ENCODE measurements at places on chromosomes 16 and 17. TPM values are rescaled to one million over a fixed set of nuclear protein-coding genes. Genes with fewer than 3 reads are reported as not detected.
A peak's percentile ranks its signal among the peaks of the same experiment; 100 is the strongest.

CCDC200 gene
- not detected for total RNA-seq

PYDC1 gene
- total RNA-seq, result not detected

NKD1 gene
- total RNA-seq, result 27.8 TPM

ZFP3 gene
- total RNA-seq, result 9.1 TPM

DNA sequence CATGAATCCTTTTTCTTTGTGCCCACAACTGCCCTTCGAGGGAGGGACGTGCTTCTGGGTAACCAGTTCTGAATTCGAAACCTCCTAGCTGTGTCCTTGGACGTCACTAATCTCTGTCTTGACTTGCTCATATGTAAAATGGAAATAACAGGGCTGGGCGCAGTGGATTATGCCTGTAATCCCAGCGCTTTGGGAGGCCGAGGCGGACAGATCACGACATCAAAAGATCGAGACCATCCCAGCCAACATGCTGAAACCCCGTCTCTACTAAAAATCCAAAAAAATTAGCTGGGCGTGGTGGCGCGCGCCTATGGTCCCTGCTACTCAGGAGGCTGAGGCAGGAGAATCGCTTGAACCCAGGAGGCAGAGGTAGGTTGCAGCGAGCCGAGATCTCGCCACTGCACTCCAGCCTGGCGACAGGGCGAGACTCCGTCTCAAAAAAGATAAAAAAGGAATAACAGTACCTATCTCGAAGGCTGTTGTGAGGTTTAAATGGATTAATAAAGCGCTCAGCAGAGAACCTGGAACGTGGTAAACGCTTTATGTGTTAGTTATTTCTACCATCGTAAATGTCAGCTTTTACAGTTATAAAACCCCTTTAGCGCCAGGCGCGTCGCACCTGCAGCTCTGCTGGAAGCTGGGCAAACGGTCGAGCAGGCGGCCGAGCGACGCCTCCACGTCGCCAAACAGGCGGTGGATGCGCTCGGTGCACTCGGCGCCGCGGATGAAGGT, 641 bp downstream of the COG8 start:
- DNase-seq, result no peak

DNA sequence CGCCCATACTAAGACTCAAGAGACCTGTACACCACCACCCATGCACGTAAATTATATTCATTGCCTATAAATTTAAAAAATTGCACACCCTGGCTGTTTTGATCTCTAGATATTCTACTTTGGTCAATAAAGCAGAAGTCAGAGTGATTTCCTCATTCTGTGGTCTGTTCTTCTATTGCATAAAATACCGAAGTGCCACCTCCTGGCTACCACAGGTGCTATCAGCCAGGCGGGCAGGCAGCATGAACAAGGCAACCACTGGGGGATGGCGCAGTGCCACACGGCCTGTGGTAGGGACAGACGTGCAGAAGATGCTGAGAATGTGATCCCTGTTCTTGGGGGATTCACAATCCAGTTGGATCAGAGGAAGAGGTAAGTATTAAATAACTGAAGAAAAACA, 122.3 kb downstream of the CDK5R1 start:
- DNase-seq, result peak; percentile 65

DNA sequence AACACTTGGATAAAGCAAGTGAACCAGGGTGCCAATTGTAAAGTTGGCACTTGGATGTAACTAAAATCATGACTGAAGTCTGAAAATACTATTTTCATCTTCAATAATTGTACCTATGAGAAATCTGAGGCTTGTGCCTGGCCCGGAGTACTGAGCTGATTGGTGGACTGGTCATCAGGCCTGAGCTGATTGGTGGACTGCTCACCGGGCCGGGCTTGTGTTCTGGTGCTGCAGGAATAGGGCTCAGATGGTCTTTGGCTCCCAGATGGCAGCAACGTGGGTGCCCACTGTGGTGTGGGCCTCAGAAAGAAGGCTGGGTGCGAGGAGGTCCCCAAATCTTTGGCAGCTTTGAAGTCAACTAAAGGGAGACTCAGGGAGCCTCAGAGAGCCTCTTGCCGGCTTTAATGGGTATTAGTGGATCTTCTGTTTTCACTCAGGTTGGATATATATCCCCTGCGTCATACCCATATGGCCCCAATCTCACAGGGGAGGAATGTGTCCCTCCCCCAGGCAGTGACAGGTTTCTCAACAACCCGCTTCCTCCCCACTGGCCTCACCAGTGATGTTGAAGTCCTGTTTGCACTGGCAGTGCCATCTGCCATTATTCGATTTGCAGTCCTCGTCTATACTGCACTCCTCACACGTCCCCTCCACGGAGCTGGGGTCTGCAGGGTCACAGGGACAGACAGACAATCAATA, 4.7 kb downstream of the UMOD start:
- DNase-seq, result no peak

DNA sequence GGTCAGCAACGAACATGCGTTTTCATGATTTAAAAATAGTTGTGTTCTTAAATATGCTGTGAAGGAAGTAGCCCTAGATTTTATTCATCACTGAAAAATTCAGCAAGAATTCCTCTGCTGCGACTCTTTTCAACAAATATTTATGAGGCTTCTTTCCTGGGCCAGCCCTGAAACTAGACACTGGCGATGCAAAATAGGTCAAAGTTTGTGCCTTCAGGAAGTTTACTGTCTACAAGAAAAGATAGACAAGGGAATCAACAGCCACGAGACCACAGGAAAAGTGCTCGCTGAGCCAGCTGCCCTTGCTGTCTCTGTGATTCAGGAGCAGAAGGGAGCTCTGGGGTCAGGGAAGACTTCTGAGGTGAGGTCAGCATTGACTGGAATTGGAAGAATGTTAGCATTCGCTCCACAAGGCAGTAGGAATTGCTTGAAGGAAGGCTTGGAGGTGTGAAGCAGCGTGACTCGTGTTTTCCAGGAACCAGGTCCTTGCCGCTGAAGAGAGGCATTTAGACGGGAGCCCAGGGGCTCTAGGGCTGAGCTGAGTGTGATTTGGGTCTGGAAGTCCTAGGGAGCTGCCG, 1.9 kb upstream of the RPL26 start:
- DNase-seq, result no peak

- DNase-seq, result no peak
Measured at GRCh38 chr17:4492721-4493561, 5.7 kb upstream of the SPNS2 start.

- DNase-seq, result no peak
Measured at GRCh38 chr16:84685210-84685609, 14.6 kb upstream of the USP10 start.

DNA sequence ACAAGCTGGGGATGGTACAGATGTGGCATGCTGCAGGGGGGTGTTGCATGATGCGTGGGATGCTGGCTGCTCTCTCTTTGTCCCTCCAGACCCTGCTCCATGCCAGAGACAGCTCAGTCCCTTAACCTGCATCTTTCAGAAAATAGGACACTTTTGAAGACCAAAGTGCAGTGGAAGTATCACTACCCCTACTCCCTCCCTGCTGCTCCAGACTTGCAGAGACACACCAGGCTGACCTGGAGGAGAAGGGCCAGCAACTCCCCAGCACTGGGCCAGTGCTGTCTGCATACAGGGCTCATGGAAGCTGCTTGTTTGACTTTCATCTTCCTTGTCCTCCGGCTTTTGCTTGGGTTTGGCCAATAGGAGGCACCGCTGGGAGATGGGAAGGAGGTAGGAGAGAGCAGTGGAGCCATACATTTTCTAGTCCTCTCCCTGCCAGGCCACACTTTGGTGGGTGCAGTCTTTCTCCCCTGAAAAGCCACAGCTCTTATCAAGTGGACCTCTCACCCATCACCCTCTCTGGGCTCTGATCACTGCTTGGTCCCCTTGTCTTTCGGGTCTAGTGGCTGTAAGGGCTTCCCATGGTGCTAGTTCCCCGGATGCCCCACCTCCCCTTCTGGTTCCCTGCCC, 46.1 kb upstream of the NKD1 start:
- DNase-seq, result no peak

DNA sequence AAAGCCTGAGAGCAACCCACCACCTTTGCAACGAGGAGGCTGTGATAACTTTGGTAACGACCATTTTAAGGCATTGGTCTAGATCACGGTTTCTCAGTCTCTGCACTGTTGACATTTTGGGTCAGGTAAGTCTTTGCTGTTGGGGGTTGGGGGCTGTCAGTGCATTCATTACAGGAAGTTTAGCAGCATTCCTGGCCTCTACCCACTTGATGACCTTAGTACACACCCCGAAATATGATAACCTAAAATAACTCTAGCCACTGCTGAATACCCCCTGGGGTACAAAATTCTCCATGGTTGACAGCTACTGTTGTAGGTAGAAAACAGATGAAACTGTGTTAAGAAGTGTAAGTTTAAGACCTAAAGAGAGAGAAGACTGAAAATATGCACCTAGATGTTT, 36.3 kb downstream of the ADAMTS18 start:
- DNase-seq, result no peak

GRCh38 chr17:5892921-5893675, 177.1 kb upstream of the WSCD1 start:
- DNase-seq, result no peak

DNA sequence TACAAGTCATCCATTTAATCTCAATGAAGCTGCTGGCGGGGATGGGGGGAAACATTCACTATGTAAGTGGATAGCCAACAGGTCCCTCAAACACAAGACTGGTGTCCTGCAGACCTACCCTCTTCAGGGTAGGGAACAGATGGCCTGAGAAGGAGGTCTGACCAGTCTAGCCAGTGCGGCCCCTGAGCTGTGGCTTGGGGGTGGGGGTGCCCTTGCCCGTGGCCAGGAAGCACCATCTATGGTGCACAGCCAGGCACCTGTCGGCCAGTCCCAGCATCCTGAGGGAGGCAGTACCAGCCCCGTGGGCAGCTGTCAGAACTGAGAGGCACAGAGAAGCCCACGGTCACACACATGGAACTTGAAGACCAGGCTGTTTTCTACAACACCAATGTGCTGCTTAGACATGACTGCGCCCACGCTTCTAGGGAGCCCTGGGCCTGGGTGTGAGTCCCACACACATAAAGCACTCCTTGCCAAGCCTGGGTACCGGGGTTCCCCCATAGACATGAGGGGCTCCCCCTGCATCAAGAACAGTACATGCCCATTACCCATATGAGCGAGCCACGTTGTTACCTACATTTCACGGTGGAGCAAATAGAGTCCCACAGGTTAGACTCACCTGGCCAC, 40.9 kb downstream of the RMI2 start:
- DNase-seq, result no peak
